ENCODE measurements at places on chromosomes 6 and 20.

DNA sequence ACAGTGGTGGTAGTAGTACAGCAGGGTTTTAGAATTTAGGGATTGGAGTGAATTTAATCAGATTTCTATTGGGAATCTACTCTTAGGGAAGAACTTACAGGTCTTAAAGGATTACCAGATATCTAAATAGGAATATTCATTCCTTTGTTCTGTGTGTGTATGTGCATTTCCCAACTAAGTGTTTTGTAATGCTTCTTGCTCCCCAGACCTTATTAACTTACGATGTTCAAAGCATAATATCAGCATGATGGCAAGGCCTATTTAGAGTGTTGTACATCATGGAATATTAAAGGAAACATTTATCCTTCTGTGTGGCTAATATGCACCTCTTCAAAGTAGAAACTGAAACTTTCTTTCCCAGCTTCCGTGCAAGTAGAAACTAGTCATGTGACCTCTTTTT, 133.9 kb downstream of the EPM2A start:
- DNase-seq: no peak

DNA sequence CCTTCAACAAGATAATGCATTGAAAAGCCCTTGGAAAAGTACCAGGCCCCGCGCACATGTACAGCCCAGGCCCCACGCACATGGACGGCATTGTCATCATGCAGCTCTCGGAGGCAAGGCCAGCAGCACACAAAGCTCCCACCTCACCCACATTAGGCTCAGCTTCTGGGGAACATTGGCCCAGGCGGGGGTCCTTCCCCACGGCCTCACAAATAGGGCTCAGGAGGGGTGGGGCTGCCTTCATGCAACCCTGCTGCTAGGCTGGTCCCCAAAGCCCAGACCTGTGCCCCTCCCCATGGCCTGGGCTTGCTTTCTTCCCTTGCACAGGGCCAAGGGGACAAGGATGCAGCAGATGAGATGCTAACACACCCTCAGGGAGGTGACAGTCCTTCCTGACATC, 26.7 kb downstream of the NPEPL1 start:
- DNase-seq: no peak

- no peak for DNase-seq
Measured at GRCh38 chr6:96687121-96687520, 124.2 kb downstream of the FHL5 start.

GRCh38 chr20:57928181-57928967, 218.6 kb upstream of the PMEPA1 start:
- DNase-seq: no peak

DNA sequence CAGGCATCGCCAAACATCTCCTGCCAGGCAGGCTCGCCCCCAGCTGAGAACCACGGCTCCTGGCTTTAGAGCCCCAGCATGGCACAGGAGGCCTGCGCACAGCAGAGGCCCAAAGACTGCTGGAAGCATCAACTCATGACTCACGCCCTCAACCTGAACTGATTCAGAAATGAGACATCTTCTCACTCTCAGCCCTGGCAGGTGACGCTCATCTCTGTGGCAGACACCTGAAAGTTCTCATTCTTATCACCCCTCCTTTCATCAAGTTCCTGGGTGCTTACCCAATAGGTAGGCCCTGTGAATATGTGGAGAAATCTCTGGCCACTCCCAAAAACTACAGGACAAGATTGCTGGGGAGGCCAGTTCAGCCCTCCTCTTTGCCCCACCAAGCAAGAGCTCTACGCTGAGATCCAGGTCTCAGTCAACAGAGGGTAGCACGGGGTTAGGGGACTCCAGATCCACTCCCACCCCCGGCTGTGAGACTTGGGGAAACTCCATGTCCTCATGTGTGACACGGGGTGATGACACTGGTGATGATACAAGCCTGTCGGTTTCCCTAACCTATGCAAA, 11.3 kb downstream of the NFATC2 start:
- peak; percentile 85 for DNase-seq

DNA sequence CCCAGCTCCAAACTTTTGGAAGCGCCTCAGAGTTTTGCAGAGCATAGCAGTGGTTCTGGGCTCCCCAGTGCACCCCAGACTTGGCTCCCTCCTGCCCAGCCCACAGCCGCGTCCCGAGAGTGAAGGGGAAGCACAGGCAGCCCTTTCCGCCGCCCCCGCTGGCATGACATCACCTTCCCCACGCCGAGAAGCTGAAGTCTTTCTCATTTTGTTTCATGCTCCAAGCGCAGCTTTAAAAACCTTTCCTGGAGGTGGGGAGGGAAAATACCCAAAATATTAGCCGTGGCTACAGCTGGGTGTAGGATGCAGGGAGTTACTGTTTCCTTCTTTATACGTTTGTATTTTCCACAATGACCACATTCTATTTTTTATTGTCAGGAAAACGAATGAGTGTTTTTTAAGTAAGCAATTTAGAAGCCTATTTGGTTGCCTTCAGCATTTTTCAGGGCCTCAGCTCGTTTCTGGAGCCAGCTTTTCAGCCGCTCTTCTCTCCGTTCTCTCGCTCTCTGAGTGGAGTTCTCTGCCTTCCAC, 72.9 kb downstream of the SNX5 start:
- peak; percentile 48 for DNase-seq

GRCh38 chr20:20520776-20521175, 152.9 kb downstream of the INSM1 start:
- no peak for DNase-seq

GRCh38 chr6:3285732-3286131, 27.0 kb downstream of the PSMG4 start:
- no peak for DNase-seq

DNA sequence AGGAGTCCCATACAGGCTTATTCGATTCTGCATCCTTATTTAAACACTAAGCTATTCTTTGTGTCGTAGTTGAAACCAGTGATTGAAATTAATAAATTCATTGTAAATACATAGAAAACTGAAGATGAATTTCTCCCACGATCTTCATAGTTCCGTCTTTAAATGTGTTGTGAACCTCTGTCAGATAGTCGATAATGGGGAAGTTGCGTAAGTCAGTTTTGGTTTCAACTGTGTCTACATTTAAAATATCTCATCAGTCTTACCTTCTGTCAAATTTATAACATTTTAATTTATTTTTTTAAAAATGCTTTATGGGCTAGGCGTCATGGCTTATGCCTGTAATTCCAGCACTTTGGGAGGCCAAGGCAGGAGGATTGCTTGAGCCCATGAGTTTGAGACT, 12.7 kb downstream of the STX11 start:
- DNase-seq: no peak

- no peak for DNase-seq
Measured at GRCh38 chr6:107102414-107102805, 12.9 kb downstream of the BEND3 start.
